ENCODE measurements at places on chromosomes 4 and X.

- DNase-seq: no peak
- no peak overlapping the region for H3K27ac ChIP-seq
- no peaks in the 10 kb centered on the region for H3K4me1 ChIP-seq
- no peaks in the 10 kb centered on the region for H3K36me3 ChIP-seq
- H3K4me3 ChIP-seq: no peak overlapping the region
Measured at GRCh38 chr4:142035566-142035965, 399.2 kb downstream of the IL15 start.

GRCh38 chrX:107571296-107571998 lies 56.9 kb upstream of the PRPS1 start:
- H3K4me3 ChIP-seq: no peak overlapping the region
- peaks cover 4% of the 10 kb centered on the region for H3K36me3 ChIP-seq
- H3K4me1 ChIP-seq: peaks cover 5% of the 10 kb centered on the region
- peaks cover 4% of the 10 kb centered on the region for H3K27me3 ChIP-seq

GRCh38 chr4:147599769-147600168 lies 17.4 kb upstream of the TMEM184C start:
- H3K27me3 ChIP-seq: no peaks in the 10 kb centered on the region
- no peak overlapping the region for H3K4me3 ChIP-seq
- H3K36me3 ChIP-seq: no peaks in the 10 kb centered on the region
- no peaks in the 10 kb centered on the region for H3K4me1 ChIP-seq

GRCh38 chr4:108172231-108172752 lies 3.6 kb upstream of the LEF1 start:
- peak overlapping the region; percentile 53 for H3K4me3 ChIP-seq
- DNase-seq: no peak

- DNase-seq: no peak
- H3K27ac ChIP-seq: no peak overlapping the region
- no peaks in the 10 kb centered on the region for H3K4me1 ChIP-seq
- H3K4me3 ChIP-seq: no peak overlapping the region
Measured at GRCh38 chrX:149374751-149375150, 130.4 kb downstream of the IDS start.

GRCh38 chr4:188960411-188961093 lies 821.3 kb downstream of the TRIML1 start:
- no peak for DNase-seq
- no peak overlapping the region for H3K27ac ChIP-seq
- H3K36me3 ChIP-seq: no peaks in the 10 kb centered on the region
